ENCODE measurements at places on chromosomes 3 and 15.

- no peak for DNase-seq
Measured at GRCh38 chr3:177295116-177295515, 97.8 kb upstream of the TBL1XR1 start.

GRCh38 chr3:119894195-119894594 lies 112.3 kb downstream of the NR1I2 start:
- peak; percentile 76 for DNase-seq

DNA sequence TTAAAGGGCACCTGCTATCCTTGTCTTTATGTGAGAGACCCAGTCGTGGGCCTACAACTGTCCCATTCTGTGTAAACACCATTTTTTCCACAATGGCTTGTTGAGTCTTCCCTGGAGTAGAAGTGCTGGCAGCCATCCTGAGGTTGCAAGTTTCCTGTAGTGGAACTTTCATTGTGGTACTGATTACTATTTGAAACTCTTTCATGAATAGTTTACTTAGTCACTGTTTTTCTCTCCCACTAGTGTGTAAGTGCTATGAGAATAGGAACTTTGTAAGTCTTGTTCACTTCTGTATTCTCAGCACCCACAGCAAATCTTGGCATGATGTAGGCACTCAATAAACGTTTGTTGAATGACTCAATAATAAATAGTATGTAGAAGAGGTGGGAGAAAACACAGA lies 48.6 kb downstream of the RARB start:
- DNase-seq = no peak

- no peak for DNase-seq
Measured at GRCh38 chr3:106372806-106373190, 504.0 kb upstream of the CBLB start.

- DNase-seq = no peak
Measured at GRCh38 chr3:170905862-170906261, 2.6 kb downstream of the EIF5A2 start.

GRCh38 chr3:59731943-59732342 lies 682.1 kb upstream of the CFAP20DC start:
- no peak for DNase-seq

- no peak for DNase-seq
Measured at GRCh38 chr15:37032091-37032775, 68.1 kb downstream of the MEIS2 start.

GRCh38 chr15:45401665-45402161 lies 23.4 kb upstream of the GATM start:
- DNase-seq = no peak

- peak; percentile 41 for DNase-seq
Measured at GRCh38 chr3:48039487-48040190, 23.4 kb upstream of the MAP4 start.

DNA sequence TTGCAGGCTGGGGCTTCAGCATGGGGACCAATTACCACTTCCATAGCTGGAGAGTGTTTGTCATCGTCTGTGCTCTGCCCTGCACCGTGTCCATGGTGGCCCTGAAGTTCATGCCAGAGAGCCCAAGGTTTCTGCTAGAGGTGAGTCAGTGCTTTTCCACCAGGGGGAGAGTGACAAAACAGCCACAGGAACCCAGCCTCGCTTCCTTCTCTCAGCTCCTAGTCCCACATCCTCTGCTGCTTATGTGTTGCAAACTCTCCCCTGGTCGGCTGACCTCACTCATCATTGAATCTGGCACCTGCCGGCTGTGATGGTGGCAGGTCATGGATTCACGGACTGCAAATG lies 158.3 kb downstream of the SV2B start:
- DNase-seq = peak; percentile 77

DNA sequence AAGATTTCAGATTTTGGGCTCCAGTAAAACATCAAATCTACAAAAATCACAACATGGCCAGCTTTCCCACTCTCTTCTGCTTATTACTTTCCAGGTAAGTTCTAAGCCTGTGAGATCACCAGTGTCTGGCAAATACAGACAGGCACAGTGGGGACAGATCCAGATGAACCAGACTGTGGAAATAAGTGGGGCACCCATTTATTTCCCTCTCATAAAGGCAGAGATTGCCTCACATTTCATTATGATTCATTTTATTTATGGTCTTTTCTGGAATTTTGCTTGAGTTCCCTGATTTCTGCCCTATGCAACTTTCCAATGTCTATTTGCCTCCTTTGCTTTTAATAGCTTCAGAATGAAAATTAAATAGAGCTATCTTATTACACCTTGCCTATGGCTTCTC lies 66.8 kb downstream of the GREM1 start:
- no peak for DNase-seq

GRCh38 chr15:51499379-51499976 lies 123.1 kb downstream of the DMXL2 start:
- DNase-seq = no peak

DNA sequence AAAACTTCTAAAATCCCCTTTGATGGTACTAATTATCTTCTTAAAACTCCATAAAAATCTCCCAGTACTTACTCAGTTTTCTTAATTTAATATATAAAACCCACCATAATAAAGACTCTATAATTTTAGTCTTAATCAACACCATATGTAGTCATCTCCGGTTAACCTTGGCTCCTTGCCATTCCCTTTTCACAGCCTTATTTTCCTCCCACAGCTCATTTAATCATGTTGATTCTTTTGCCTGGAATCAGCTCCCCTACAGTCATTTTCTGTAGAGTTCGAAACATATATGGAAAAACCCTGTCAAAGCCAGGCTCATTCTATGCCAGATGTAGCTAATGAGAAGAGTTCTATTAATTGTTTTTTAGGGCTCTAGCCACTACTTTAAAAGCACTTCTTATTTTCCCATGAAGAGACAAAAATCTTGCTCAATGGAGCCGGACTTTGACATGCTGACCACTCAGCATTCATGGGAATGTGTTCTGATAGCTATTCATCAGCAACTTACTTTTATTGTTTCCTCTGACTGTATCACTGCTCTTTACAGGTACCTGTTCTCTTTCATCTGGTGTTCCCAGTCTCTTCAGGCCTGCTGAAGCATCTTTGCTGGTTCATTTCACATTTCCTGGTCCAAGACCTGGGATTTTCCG lies 573.4 kb downstream of the NAALADL2 start:
- DNase-seq = no peak

DNA sequence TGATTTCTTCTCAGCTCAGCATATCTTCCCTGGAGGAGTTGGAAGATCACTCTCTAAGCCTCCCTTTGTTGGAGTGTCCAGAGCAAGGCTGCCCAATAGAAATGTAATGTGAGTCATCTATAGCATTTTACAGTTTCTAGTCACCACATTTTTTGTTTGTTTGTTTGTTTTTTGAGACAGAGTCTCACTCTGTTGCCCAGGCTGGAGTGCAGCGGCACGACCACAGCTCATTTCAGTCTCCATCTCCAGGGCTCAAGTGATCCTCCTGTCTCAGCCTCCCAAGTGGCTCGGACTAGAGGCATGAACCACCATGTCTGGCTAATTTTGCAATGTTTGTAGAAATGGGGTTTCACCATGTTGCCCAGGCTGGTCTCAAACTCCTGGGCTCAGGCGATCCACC lies 21.3 kb downstream of the KLHL6 start:
- no peak for DNase-seq

DNA sequence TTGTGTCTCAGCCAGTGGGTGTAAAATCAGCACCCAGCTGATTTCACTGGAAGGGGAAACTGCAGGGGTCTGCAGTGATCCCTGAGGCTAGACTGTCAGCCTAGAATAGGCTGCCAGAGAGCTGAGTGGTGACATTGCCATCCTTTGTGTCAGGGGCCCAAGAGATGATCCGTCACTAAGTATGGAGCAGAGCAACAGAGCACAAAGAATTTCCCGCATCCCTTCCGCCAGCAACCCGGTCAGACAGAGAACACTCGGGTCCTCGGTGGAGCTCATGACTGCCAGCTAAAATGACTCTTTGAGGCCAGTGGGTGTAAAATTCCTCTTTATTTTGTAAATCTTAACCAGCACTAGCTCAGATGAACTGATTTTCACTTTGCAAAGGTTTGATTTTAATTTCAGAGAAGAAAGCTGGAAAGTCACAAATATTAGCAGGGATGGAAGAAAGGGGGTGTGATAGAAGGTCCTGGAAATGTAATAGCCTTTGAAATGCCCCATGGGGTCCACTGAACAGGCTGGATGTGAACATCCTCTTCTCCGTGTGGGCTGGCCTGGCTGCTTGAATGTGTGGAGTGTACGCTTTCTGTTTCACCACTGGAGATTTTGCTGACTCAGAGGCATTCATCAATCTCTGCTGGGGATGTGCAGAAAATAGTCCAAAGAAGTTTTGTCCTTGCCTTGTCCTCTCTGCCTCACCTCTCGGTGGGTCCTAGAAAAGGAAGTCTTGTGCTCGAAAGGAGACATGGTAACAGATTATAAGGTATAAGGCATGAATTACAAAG lies 138.8 kb downstream of the SV2B start:
- DNase-seq = peak; percentile 7

DNA sequence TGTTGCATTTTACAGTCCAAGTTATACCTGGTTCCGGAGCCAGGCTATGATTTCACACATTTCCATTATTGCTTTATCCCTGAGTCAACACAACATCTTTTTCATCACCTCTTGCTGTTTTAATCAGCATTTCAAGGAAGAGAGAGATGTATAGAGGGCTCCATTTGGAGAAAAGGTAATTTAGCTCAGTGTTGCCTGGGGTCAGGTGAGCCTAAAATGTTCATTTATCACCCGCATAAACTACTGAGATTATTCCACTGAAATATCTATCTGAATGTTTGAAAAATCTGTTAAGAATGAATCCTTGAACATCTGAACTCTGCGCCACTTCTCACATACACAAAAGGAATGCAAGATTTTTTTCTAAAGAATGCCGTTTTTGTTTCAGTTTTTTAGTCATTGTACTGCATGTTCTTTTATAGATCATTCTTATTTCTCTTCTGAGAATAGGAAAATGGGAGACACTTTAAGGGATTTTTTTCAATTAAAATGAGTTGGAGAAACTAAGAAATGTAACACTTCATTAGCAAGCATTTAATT lies 51.5 kb upstream of the AGTR1 start:
- no peak for DNase-seq

DNA sequence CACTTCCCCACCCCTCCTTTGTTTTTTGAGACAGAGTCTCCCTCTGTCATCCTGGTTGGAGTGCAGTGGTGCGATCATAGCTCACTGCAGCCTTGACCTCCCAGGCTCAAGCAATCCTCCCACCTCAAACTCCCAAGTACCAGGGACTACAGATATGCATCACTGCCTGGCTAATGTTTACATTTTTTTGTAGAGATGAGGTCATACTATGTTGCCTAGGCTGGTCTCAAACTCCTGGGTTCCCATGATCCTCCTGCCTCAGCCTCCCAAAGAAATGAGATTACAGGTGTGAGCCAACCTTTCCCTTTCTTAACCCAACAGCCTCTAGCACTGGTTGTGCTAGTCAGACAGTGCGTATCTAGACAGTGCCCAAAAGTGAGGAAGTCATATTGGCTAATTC lies 6.4 kb upstream of the GATM start:
- DNase-seq = no peak
